ENCODE measurements at places on chromosomes 12 and 14. TPM values are rescaled to one million over a fixed set of nuclear protein-coding genes. Genes with fewer than 3 reads are reported as not detected.

DNA sequence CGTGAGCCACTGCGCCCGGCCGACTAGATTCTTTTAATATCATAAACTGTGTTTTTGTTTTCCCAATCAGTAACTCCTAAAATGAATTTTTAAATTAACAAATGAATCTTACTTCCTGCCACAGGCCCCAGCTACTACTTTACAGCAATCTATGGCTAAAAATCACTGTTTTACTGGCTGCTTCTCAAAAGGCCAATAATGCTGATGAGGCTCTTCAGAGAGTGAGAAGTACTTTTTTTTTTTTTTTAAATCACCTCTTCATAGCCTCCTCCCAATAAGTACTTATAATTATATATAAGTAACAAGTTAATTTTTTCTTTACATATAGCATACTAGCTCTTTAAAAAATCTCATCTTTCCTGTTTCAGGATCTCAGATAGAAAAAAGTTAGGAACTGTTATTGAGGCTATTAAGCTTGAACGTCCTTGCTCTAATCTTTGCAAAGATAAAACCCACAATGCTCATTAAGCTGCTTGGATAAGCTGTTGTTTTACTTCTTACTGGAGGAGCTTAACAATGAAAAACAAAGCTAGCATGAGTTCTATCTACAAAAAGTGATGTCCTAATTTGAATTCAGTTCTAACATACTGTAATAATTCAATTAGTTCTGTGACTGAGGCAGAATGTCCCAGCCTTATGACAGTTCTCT is 12.8 kb upstream of the WDR20 start:
- DNase-seq = no peak

DNA sequence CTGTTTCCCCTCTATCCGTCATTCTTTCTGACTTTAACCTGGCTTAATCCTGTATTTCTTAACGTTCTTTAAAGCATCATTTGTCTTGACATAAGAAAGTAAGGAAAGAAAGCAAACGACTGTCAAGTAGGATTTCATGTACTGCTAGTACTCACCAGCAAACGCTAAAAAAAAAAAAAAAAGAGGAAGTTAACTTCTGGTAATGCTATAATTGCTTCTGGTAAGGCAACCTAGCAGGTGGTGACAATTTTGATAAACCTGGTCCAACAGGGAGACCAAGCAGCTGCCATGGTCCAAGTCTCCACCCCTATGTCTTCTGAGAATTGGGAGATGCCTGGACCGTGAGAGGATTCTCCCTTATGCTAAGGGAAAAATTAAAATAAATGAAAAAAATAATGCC is 306.6 kb downstream of the DAD1 start:
- DNase-seq = no peak

GRCh38 chr12:72274931-72275330 is 2.8 kb downstream of the TRHDE start:
- peak; percentile 30 for DNase-seq

GRCh38 chr12:27951898-27952297 is 20.6 kb downstream of the PTHLH start:
- no peak for DNase-seq

SDR9C7 gene
- total RNA-seq = not detected

DNA sequence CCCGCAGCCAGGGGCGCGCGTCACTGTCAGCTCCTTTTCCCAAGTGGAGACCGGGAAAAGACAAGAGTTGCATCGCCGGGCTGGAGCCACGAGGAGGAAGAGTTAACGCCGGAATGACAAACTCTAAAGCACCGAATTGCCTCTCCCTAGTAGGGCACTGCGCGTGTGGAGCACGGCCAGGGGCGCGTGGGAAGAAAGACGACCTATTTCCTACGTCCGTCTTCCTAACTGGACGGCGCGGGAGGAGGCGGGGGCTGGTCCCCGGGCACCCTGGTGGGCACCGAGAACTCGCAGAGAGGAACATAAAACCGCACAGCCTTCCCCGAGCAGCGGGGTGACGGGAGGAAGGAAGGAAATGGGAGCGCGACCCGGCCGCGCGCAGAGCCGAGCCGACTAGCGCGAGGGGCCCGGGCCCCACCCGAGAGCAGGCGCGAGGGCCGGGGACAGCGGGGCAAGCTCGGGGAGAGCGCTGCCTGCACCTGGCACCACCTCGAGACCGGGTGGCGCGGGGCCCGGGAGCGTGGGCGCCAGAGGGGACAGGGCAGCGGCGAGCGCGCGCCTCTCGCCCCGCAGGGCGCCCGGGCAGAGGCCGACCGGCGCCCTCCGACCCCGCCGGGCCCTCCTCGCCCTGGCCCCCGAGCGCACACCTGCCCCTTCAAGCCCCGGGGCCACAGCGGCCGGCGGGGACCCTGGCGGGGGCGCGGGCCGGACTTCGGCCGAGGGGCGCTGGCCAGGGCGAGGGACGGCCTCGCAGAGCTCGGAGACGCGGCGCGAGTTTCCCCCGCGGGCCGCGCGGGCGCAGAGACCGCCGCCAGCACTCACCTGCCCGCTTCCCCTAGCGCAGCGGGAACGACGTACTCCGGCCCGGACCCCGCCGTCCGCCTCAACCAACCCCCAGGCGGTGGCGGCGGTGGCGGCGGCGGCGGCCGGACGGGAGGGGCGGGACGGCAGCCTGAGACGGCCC is at the start of gene SETD3:
Gene SETD3 (minus strand): TSS at position 954 of the 964 bp plus-strand sequence. CDS start 15,054 bp downstream, outside the sequence.
- peak; percentile 62 for DNase-seq

All from body of pancreas (tissue), 4 donors.